Activated CD8-positive, alpha-beta memory T cell treated with anti-CD3 and anti-CD28 coated beads for 48 hours (primary cell): ENCODE measurements at places on chromosomes 1 and 21.

GRCh38 chr1:64757213-64757612 lies 12.3 kb downstream of the RAVER2 start:
- no peak for DNase-seq

GRCh38 chr1:168390271-168390670 lies 109.6 kb downstream of the TBX19 start:
- DNase-seq: no peak

DNA sequence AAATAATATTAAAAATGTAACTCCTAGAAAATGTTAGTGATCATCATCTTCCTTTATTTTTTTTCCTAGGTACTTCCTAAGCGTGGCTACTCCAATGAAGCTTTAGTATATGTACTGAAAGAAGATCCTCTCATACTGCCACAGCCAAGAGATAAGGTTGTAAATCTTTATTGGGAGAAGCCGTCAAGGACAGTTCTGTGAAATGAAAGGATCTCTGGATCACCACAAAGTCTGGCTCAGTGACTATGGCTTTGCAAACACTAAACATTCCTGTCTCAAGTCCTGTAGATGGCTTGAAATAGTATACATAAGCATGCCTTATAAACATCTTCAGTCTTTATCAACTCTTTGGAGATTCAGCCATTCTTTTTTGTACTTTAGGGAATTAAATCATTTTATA lies 61.2 kb upstream of the DPH5 start:
- DNase-seq: no peak

- DNase-seq: no peak
These were observed 3.8 kb downstream of the NFIA start for GRCh38 chr1:61085983-61086644.

GRCh38 chr1:208142590-208143382 lies 101.4 kb downstream of the PLXNA2 start:
- no peak for DNase-seq

GRCh38 chr1:59266927-59267293 lies 30.0 kb upstream of the FGGY start:
- DNase-seq: no peak

GRCh38 chr1:229258031-229258756 lies 12.7 kb upstream of the RAB4A start:
- DNase-seq: no peak

- DNase-seq: no peak
These were observed 46.1 kb downstream of the UCK2 start for GRCh38 chr1:165873481-165873880.

GRCh38 chr1:110872745-110873720 lies at the start of gene CD53:
TSS of gene CD53 (plus strand) at chr1:110873148. CDS start at chr1:110891409, 18,261 bp downstream.
- no peak for DNase-seq

DNA sequence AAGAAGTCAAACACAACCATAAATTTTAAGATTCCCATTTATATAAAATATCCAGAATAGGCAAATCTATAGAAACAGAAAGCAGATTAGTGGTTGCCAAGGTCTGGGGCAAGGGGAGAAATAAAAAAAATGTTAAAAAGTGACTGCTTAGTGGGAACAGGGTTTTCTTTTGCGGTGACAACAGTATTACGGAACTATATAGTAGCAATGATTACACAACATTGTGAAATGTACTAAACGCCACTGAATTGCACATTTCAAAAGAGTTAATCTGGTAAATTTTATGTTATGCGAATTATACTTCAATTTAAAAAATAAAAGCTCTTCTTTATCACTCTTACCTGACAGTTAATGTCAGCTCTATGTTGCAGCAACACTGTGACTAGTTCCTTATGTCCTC lies 105.2 kb downstream of the ACBD6 start:
- no peak for DNase-seq

DNA sequence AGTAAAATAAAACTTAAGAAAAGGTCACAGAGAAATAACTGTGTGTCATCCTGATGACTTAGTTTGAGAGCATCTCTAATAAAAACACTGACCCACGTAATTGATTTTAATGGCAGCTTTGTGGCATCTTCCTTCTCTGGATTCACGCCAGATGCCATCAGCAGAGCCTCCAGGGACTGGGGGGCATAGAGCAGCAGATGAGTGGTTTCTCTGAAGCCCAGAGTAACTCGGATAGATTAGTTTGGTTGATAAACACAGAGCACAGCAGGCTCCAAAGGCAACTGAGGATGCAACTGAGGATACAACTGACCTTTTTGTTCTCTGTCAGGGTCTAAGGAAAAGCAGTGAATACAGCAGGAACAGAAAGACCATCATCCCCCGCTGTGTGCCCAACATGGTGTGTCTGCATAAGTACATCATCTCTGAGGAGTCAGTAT lies 180.8 kb downstream of the RPS6KC1 start:
- DNase-seq: no peak

- DNase-seq: no peak
These were observed 85.9 kb downstream of the TCP10L start for GRCh38 chr21:32499249-32500055.

DNA sequence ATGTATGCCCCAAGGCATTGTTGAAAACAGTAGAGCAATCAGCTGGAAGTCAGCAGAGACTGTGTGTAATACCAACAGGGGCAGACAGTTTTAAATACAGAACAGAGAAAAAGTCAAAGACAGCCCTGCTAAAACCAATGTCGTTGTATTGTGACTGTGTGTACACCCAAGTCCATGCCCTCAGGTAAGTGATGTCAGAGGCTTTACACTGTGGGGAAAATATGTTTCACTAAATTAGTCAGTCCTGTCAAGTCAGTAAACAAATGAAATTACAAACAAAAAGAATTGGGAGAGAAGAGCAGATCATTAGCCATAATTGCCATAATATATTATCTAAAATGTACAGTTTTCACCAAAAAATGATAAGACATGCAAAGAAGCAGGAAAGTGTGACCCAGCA lies 2.4 kb upstream of the CYP2J2 start:
- no peak for DNase-seq

- DNase-seq: no peak
These were observed 153.2 kb downstream of the COQ8A start for GRCh38 chr1:227093309-227093708.

DNA sequence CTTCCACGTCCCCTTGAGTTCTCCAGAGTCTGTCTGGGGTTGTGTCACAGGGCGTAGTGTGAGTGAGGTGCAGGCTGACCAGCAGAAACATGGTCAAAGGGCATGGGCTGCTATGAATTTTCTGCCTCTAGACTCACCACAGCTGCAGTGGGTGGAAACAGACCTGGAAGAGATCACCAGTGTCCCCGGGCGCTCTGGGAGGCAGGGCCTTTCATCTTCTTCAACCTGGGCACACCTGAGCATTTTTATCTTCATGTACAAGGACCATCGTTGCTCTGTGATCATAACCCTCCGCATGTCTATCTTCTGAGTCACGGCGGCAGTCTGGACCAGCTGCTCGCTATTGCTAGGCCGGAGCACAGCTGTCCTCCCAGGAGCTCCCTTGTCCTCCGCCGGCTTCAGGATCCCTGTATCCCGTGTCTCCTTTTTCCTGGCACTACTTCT lies 29.6 kb downstream of the DEGS1 start:
- DNase-seq: no peak

DNA sequence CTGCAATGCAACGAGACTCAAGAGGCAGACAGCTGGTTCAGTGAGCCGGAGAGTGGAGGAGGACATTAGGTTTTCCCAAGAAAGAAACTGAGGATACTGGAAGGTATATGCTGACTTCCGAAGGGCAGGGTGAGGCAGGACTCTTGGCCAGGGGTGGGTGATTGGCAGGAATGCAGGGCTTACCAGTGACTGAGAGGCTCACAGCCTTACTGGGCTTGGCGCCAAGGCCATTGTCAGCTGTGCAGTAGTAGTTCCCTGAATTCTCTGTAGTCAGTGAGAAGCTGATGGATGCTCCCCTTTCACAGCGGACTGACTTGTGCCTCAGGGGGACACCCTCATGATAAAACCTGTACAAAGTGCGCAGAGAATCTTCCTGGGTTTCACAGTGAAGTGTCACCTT lies 9.6 kb downstream of the FCRL5 start:
- DNase-seq: no peak

DNA sequence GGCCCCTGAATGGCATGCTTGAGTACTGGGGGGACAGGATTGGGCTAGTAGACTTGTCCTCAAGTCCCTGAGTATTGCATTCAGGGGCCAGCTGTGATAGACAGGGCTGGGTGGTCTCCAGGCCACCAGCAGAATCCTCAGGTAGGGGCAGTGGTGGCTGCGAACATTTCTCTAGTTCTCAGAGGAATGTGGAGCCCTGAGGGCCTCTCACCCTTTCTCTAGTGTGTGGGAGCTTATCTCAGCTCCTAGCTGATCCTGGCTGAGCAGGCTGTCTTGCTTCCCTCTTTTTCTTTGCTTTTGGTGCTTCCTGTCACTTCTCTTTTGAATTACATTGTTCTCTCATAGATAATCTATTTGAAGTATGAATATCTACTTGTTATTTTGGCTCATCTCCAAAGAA lies 30.0 kb upstream of the PM20D1 start:
- no peak for DNase-seq

GRCh38 chr1:203041351-203041932 lies 15.2 kb downstream of the PPFIA4 start:
- no peak for DNase-seq

- DNase-seq: no peak
These were observed 25.0 kb downstream of the KIAA1614 start for GRCh38 chr1:180937624-180938225.

- no peak for DNase-seq
These were observed 18.1 kb downstream of the USP24 start for GRCh38 chr1:55197099-55197498.

DNA sequence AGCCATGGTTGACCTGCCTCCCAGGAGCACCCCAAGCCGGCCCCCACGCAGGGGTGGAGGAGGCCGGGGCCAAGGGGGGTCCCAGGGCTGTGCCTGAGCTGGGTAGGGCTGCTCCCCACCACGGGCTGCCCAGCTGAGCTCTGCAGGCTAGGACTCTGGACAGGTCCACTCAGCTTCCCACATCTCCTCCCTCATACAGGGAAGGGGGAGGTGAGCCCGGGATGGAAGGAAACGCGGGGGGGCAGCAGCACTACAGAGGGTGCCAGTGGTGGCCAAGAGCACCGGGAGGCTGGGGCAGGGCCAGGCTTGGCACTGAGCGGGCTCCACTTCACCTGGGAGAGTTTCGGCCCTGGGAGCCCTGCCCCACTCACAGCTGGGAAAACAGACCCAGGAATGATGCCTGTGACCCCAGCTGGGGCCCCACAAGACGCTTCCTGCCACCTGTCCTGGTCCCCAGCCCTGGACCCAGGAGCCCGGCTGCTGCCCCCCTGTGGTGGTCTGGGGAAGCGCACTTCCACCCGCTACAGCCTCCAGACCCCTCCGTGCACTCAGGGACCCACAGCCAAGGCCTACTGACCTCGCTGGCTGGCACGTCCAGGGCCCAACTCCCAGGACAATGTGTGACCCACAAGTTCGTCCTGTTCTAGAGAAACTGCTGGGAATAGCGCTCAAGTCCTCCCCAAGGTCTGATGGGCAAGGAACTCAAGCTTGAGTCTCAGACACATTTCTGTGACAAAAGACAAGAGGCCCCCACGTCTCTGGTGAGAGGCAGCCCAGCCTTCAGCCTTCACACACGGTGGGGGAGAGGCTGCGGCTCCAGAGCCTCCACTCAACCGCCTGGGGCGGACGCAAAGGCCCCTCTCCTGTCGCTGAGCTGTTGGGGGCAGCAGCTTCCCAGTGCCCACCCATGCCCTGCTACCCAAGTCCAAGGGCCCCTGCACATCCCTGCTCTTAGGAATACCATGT lies 3.0 kb downstream of the AURKAIP1 start:
- peak; percentile 54 for DNase-seq

DNA sequence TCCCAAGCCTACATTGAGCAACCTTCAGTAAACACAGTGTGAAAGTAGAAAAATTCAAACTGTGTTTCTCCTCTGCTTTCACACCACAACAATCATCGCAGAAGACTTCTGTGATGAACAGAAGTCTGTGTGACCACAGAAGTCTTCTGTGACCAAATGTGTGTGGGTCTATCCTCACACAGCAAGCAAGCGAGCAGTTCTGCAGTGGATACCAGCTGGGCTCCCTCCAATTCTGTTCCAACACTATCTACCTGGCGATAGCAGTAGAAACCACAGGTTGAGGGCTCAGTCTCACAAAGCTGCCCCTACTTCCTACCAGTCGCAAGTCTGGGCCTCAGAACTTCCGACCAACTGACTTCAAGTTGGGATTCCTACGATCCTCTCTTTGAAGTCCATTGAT lies 21.0 kb upstream of the RAP1A start:
- DNase-seq: no peak

GRCh38 chr1:48676376-48676775 lies 100.3 kb downstream of the BEND5 start:
- DNase-seq: no peak

- peak; percentile 39 for DNase-seq
These were observed 2.1 kb downstream of the FHAD1 start for GRCh38 chr1:15249081-15249480.

- DNase-seq: no peak
These were observed 2.5 kb downstream of the WNT9A start for GRCh38 chr1:227944931-227945890.

DNA sequence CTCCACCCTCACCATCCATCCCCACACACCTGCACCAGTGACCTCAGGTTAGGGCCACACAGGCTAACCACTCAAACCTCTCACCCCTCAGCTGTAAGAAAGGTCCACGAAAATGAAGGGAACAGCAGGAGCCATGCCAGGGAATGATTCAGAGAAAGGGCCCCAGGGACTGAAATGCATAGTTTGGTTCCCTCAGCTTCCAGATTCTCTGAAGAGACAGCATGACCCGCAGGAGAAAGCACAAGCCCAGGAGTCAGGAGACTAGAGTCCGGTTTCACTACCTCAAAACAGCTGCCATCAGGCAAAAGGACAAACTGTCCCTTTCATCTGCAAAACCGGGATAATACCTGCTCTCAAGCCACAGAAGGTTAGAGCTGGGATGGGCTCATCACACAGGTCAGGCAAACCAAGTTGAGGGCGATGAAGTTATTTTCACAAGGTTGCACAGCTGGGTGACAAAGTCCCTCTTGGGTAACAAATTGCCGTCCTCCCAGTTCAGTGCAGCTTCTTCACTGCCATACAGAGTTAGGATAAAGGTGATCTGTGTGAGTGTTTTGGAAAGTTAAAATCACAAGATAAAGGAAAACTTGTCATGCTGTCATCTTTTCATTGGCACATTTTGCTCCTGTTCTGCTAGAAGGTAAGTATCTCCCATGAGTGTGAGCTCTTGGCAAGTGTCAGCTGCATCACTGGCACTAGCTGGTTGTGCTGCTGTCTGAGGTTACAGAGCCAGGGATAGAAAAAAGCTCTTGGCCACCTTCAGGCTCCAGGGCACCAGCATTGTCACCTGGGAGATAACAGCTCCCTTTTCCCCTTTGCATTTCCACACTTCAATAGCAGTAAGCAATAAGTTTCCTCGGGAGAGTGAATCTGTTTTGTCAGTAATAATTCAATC lies 120.4 kb downstream of the KCNH1 start:
- DNase-seq: no peak

GRCh38 chr21:46500224-46500861 lies 41.7 kb downstream of the DIP2A start:
- DNase-seq: no peak
